Brain (organoid and tissue), 16 donors: ENCODE measurements at places on chromosomes 12 and 14.

DNA sequence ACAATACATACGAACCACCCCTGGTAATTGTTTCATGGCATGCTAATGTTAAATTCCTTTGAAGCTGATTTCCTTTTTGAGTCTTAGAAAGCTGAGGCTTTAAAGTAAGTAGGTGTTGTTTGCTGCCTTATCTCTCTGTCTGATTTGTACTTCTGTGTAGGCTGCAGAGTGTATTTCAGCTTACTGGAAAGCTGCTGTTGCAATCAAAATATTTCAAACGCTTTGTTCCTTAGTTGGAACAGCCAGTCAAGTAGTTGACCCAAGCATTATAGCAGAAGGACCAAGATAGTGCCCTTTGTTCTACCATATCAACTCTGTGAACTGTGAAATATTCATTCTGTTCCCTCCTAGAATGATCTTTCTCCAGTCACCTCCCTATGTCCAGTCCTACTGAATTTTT is 3.1 kb downstream of the PKP2 start:
- no peak for DNase-seq

GRCh38 chr14:31934767-31935266 is 142.3 kb upstream of the ARHGAP5 start:
- DNase-seq = peak; percentile 64

DNA sequence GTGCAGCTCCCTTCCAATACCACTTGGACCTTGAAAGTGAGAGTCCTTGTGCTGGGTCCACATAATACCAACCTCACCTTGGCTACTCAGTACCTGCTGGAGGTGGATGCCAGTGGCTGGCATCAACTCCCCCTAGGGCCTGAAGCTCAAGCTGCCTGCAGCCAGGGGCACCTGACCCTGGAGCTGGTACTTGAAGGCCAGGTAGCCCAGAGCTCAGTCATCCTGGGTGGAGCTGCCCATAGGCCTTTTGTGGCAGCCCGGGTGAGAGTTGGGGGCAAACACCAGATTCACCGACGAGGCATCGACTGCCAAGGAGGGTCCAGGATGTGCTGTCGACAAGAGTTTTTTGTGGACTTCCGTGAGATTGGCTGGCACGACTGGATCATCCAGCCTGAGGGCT is 5.7 kb upstream of the INHBE start:
- no peak for DNase-seq

- DNase-seq = no peak
Measured at GRCh38 chr12:82438356-82438755, 80.0 kb downstream of the METTL25 start.

GRCh38 chr12:68835333-68835908 is 27.4 kb downstream of the MDM2 start:
- DNase-seq = no peak

DNA sequence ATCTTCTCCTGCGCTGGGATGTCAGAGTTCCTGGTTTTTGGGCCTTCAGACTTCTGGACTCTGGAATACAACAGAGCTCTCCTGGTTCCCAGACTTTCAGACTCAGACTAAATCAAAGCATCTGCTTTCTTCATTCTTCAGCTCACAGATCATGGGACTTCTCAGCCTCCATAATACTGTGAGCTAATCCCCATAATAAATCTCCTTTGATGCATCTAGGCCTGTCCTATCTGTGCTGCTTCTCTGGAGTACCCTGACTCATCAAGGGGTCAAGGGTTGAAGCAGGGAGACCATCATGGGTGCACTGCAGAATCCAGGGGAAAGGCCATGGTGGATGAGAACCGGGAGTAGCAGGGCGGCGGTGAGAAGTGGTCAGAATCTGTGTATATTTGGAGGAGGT is 1094.1 kb upstream of the TMEM132C start:
- no peak for DNase-seq

DNA sequence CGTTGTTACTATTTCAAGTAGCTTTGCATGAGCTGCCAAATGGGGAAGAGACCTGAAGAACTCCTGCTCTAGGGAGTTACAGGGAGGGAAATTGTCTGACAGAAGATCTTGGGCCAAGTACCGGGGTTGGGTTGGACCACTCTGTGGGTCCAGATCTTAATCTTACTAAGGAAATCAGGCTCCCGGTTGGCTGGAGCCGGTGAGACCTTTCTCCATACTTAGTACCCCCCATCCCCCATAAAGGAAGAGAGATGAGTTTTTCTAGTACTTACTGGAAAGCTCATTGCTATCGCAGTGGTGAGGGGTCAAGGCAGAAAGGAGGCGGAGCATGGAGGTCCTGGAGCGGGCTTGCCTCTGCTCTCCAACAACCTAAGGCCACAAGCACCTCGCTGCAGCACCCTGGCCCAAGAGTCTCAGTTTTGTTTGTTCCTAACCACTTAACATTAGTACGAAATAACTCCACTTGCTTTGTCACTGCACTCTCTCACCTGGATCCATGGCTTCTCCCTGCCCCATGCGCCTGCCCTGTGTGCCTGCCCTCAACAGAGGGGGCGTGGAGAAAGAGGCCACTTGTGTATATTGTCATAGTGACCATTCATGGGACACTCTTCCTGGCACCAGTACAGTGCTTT is 6.8 kb upstream of the UNC119B start:
- DNase-seq = no peak

DNA sequence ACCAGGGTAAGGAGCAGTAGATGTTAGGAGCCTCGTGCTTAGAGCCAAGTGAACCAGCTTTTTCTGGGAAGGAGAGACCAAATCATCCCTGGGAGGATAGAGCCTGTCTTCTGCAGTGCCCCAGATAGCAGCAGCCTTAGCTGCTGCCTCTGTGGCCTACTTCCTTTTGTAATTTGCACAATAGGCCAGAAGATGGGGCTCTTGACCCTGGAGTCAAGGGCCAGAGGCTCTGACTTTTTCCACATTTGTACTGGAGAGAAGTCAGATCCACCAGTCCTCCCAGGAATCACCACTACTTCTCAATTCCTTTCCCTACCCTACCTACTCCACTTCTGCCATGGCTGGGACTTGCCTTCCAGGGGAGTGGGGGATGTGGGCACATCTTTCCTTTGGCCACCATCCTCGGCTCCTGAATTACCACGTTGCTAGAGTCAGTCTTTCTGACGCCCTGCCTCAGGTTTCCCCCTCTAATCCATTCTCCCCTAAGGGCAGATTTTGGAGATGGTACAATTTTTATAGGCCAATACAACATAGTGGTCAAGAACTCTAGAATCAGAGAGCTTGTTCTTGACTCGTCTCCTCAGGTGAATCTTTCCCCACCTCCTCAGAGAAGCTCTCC is 3.3 kb upstream of the SLC4A8 start:
- peak; percentile 58 for DNase-seq

DNA sequence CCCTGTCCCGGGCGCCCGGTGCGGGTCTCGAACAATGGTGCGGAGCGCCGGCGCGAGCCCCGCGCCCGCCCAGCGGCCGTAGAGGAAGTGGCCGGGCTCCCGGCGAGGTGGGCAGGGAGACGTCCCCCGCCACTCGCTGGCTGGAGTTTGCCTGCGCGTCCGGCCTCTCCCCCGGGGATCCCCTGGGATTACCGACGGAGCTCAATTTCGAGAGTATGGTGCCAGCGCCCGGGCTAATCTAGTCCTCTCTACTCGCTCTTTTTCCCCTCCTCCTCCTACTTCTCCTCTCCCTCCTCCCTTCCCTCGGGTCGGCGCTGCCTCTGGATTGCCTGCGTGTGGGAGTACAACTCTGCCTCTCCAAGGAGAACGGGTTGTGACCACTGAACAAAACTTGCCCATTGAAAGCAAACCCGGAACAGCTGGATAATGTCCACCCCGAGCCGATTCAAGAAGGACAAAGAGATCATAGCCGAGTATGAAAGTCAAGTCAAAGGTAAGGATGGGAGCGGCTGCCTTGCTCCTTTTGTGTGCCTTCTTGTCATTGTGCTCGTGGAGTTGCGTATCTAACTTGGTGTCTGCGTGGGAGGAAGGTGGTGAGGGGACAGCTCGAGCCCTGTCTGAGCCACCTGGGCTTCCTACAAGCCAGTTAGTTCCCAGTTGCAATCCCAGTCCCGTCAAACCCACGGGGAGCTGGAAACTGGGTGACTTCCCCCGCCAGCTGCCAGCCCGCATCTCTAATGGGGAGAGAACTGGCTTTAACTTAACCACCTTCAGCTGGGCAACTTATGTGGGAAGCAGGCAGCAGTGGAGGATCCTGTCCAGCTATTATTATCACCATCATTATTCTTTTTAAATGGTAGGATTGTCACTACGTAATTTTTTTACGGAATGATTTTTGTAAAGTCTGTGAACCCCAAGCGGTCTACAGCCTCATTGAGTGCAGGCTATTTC is at the start of gene SRGAP1:
Gene SRGAP1 (plus strand): TSS at position 310 of the 951 bp plus-strand sequence. CDS start 117 bp downstream, at position 427.
- DNase-seq = peak; percentile 74

DNA sequence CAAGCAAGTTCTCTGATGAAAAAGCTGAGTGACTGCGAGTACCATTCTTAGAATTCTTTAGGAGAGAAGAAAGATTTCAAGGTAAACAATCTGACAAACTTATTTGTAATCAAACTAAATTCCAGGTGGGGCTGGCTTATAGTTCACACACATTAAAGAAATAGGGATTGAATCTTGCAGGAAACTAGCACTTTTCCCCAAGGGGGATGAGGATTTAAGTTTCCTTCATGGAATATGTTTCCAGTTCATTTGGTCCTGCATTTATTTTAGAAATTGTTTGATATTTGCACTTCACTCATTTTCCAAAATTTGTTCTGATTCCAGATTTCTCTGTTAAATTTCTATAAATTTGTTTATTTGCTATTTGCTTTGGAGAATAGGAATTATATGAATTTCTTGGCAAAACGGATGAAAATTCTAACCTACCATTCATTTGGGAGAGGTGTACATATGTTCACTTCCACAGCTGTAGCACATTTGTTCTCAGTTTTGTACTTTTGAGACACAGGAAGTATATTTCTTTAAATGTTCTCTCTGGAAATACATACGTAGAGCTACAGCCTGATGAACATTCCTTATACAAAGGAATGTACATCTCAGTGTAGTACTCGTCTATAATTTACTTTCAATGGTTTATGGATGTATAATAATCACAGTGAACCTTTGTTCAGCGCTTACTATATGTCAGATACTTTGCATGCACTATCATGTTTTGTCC is 145.5 kb downstream of the AKAP6 start:
- DNase-seq = no peak

GRCh38 chr14:52342849-52343596 is 28.9 kb downstream of the PTGER2 start:
- DNase-seq = no peak

GRCh38 chr14:33103489-33103888 is 164.8 kb downstream of the NPAS3 start:
- no peak for DNase-seq

DNA sequence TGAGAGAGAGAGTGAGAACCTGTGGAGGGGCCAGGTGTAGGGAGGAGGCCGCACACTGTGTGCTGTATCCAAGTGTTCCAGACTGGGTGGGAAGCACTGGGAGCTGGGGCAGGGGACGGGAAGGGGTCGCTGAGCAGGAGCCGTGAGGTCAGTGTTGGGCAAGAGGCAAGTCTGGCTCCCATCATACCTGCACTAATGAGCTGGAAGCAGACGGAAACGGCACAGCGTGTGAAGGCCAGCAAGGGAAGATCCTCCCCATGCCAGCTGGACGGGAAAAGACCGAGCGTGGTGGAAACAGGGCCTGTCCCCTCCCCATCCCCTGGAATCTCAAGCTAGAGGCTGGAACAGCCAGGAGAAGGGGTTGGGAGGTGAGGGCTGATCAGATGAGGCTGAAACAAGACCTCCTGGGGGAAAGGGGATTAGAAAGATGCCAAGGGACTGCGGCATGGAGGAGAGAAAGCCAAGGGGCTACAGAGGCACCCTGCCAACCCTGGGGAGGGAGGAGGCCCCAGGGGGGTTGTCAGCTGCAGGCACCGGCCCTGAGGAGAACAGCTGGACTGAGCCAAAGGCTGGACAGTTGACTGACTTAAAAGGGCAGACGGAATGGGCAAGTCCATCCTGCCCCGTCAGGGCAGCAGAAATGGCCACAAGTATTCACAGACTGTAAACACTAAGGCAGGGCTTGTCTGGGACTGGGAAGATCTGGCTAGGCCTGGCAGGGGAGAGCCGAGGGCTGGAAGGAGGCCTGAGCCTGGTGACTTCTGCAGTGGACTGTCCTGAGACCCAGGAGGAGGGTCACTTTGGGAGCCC is 19.0 kb upstream of the LTBP2 start:
- no peak for DNase-seq

DNA sequence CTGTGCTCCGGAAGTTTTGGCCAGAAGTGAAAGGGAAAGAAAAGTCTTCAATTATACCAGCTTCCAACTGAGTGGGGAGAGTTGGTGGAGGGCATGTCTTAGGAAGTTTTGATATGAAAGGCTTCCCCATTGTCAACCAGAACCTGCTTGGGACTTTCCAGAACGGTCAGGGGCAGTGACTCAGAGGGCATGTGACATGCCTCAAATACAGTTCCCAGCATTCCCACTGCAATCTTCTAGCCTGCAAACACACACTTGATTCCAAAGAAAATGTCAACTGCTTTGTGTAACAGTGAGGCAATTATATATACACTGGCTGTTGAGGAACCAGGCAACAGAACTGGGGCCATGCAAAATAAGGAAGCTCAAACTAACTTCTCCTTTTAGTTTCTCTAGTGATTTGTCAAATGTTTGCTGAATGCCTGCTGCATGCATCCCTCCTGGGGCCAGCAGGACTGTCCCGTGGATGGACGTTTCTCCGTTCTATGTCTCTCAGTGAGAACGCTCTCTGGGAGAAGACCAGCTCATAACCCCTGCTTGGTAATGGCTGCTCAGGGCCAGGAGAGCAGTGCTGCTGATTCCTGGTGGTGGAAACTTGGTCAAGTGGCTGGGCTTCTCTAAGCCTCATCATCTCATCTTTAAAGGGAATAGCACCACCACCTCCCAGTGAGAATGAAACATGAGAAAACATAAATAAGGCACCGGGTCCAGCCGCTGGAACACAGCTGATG is 18.3 kb downstream of the SLC25A47 start:
- no peak for DNase-seq

GRCh38 chr12:53070877-53071492 is 8.2 kb downstream of the SPRYD3 start:
- no peak for DNase-seq
